ENCODE measurements at places on chromosomes 5 and 9.

- DNase-seq = no peak
Observed at GRCh38 chr5:74020503-74020902, 394.5 kb downstream of the ARHGEF28 start.

DNA sequence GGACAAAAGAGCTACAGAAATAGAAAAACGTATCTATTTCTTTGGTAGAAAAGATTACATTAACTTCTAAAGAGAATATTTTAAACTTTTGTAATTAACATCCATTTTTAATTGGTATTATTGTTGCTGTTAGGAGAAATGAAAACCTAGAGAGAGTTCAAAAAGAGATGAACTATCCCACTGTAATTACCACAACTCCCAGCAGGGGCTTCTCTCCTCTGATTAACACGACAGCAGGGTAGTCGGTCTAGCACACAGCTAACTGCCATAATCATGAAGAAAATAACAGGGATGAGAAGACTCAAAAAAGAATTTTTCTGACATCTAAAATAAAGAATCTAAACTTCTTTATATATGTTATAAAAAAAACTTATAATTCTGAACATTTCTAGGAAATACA is 86.2 kb upstream of the CDH9 start:
- peak; percentile 49 for DNase-seq

- no peak for DNase-seq
Observed at GRCh38 chr9:110329639-110330230, 7.9 kb downstream of the TXNDC8 start.

- DNase-seq = no peak
Observed at GRCh38 chr5:167966979-167967378, 324.5 kb upstream of the WWC1 start.

GRCh38 chr5:157652377-157652692 is at the start of gene SOX30:
TSS of gene SOX30 (minus strand) at chr5:157652438. CDS start at chr5:157652078, 360 bp downstream.
- no peak for DNase-seq

GRCh38 chr5:150648294-150649107 is 8.0 kb downstream of the SYNPO start:
- DNase-seq = no peak

- DNase-seq = no peak
Observed at GRCh38 chr9:110021891-110022290, 186.1 kb downstream of the C9orf152 start.

DNA sequence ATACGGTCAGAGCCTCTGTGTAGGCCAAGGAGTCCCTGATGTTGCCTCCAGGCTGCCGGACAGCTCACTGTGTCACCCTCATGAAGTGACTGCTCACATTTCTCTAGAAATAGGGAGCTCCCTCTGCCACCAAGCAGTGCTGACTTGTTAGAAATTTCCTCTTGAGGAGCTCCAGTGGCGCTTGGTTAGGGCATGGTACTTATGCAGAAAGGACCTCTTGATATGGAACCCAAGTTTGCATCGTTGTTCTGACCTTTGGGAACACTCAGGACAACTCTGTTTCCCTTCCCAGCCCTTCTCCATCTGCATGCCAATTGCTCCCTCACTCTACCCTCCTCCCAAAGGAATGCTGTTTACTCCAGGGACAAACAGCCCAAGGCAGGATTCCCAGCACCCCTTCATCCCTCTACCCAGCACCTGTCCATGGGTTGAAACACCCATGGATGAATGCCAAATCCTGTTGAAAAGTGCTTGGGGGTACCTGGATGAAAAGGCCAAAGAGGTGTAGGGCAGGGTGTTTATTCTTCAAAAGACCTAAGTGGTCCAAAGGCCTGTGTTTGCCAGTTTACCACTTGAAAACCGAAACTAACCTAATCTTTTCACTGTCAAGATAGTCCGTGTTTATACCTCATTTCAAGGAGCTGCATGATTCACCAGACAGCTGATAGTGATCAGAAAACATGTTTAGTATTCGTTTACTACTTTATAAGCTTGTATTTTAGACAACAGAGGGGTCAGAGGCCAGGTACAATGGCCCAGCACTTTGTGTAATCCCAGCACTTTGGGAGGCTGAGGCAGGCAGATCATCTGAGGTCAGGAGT is 51.1 kb downstream of the KLF4 start:
- DNase-seq = no peak

GRCh38 chr5:33037076-33037475 is 326.0 kb downstream of the NPR3 start:
- peak; percentile 3 for DNase-seq

- no peak for DNase-seq
Observed at GRCh38 chr5:147388184-147389108, 121.4 kb downstream of the DPYSL3 start.

GRCh38 chr5:73339051-73339575 is 109.5 kb downstream of the FOXD1 start:
- no peak for DNase-seq

- no peak for DNase-seq
Observed at GRCh38 chr9:112002847-112003457, 106.3 kb downstream of the UGCG start.

GRCh38 chr5:123520677-123521247 is 8.8 kb downstream of the CSNK1G3 start:
- DNase-seq = no peak

- peak; percentile 96 for DNase-seq
Observed at GRCh38 chr5:142977363-142978051, 207.3 kb downstream of the ARHGAP26 start.

DNA sequence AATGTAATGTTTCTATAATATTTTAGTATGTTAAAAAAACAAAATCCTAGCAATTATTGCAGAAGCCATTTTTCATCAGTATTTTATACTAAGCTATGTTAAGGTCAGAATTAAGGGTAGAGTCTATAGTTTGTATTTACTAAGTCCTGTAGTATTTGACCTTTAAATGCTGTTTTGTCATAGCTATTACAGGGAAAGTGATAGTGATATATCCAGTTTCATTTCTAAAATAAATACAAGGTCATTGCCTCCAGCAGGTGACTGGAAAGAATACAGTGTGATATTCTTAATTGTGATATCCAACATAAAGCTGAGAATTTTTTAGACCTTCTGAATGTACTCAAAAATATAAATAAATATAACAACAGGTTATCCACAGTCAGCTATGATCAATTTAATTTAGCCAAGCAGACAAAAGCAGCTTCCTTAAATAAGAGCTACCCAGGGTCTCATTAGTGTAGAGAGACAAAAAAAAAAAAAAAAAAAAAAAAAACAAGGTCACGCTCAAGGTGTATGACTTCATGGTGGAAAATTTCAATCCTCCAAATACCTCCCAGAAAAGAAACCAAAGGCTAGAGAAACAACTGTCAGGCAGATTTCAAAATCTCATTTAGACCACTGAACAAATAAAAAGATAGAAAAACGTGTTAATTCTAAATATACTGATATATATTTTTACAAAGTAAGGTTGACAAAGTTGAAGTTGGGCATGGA is 278.7 kb downstream of the HCN1 start:
- DNase-seq = no peak

DNA sequence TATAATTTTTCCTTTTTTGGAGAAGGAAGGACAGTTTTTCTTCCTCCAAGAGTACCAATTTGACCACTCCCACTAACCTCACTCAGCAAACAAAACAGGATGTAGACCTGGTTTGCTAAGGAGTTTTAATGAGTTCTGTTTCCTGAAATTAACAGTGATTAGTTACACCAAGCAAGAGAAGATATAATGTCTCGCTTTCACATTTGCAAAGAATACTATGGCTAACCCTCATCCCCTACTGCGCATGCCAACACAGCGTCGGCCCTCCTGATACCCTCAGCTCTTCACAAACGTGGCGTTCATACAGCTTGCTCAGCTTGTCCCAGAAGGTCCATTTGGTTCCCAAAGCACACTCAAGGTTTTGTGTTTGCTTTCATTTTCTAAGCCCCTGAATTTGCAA is 41.9 kb upstream of the IPPK start:
- DNase-seq = no peak

GRCh38 chr5:132017316-132017715 is 5.9 kb upstream of the ACSL6 start:
- no peak for DNase-seq

GRCh38 chr5:101160002-101160401 is 256.9 kb upstream of the ST8SIA4 start:
- no peak for DNase-seq

Measured in cardiac fibroblast (primary cell).